ENCODE measurements at places on chromosomes 12 and 14. TPM values are rescaled to one million over a fixed set of nuclear protein-coding genes. Genes with fewer than 3 reads are reported as not detected.

NKX2-1 gene
- total RNA-seq = not detected

FLRT2 gene
- total RNA-seq = 9.0 TPM

PTPN21 gene
- total RNA-seq = 12.6 TPM

MTERF2 gene
- 20.9 TPM for total RNA-seq

MYH7 gene
- total RNA-seq = not detected
